Activated naive CD4-positive, alpha-beta T cell treated with Interleukin-2 at 50 U/mL for 16 hours (primary cell): ENCODE measurements at places on chromosomes 7 and 10.
A peak's percentile ranks its signal among the peaks of the same experiment; 100 is the strongest.

DNA sequence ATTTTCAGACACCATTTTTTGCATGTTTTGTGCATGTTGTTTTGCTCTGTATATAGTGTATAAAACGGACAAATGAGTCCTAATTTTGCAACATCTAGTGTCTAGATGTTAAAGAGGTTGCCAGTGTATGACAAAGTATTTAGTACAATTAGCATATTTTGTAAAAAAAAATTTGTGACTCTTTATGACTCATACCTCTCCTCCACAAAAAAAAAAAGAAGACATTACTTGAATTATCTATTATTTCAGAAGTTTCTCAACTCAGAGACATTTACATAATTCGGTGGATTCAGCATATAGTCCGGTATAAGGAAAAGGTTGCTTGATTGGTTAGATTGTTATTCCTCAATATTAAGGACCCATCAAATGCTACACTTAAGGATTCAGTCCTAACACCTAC, 26.0 kb downstream of the NUP42 start:
- no peak for DNase-seq

GRCh38 chr7:134513169-134513752, 14.1 kb upstream of the AKR1B10 start:
- peak; percentile 17 for DNase-seq

GRCh38 chr7:21754963-21755362, 190.7 kb downstream of the CDCA7L start:
- DNase-seq, result no peak

DNA sequence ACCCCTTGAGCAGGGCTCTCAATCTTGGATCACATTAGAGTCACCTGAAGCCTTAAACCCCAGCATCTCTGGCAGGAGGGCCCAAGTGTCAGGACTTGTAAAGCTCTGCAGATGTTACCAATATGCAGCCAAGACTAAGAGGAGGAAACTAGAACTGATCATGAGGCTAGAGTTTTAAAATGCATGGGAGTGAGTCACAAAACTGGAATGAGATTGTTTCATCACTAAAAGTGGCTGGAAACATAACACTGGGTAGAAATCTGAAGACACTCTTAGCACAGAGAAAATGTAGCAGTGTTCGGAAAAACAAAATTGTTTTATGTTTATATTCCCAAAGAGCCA, 63.3 kb upstream of the GHITM start:
- no peak for DNase-seq

- DNase-seq, result no peak
Measured at GRCh38 chr10:13038391-13038790, 36.9 kb upstream of the CCDC3 start.

- DNase-seq, result no peak
Measured at GRCh38 chr10:66041771-66042170, 884.1 kb upstream of the LRRTM3 start.

DNA sequence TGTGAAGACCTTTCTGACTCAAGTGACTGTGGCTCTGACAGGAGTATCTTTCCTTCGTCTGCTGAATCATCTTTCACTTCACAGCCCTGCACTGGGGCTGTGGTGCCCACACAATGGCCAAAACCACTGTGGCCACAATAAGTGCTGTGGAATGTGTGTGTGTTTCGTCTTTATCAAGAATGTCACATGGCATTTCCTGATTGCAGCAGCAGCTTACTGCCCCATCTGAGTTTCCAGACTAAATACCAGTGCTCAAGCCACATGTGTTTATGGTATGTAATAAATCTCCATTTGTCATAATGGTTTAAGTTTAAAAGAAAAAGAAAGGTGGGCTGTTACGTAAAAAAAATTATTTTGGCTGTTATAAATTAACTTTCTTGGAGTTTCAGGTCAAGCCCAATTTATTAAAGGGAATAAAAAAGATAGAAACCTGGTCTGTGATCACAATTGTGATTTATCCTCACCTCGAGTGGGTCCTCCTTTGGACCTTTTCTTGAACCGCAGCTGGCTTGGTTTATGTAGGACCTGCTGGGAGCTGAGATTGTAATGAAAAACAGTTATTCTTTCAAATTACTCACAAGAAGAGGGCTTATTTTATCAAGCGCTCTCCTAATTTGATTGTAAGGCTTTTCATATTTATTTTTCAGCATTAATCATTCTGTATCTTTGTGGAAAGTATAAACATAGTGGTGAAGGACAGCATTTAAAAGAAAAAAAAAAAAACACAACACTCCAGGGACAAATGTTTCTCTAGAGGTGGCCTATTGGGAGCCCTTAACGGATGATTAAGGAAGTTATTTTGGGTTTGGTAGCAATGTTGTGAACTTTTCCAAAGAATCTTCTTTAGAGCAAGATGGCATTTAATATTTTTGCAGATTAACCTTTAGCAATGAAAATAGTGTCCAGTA, 116.2 kb downstream of the LRMDA start:
- no peak for DNase-seq

- no peak for DNase-seq
Measured at GRCh38 chr10:63346015-63346441, 119.7 kb downstream of the JMJD1C start.

- no peak for DNase-seq
Measured at GRCh38 chr7:108517951-108518350, 8.0 kb downstream of the PNPLA8 start.

DNA sequence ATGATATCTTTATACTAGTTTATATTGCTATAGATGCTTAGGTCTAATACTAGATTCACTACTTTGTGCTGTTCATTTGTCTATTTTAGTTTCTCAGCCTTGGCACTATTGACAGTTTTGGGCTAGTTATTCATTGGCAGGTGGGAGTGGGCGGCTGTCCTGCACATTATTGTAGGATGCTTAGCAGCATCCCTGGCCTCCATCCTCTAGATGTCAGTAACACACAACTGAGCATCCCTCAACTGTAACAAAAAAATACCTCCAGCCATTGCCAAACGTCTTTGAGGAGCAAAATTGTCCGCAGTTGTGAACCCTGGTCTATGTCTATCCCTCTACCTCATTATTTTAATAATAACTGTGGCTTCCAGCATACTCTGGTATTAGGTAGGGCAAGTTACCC, 34.4 kb upstream of the PNLIP start:
- no peak for DNase-seq

GRCh38 chr7:149836434-149836833, 1.7 kb upstream of the ZNF862 start:
- DNase-seq, result no peak

GRCh38 chr10:29057822-29058331, 231.0 kb upstream of the LYZL1 start:
- no peak for DNase-seq

- peak; percentile 46 for DNase-seq
Measured at GRCh38 chr10:12720217-12720981, 281.1 kb downstream of the CCDC3 start.

DNA sequence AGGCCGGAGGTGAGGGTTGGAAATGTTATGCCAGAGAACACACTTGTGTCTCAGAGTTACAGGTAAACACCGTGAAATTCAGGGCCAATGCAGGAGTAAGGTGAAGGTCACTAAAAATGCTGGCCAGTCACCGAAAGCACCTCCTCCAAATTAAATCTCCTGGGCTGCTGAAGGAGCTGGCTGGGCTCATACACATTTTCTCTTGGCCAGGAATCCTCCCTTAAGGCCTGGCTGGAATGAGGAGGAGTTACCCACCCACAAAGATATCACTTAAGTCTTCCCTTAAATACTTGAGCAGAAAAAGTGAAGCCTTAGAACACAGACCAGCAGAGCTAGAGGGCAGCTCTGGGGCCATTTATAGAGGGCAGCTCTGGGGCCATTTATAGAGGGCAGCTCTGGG, 46.3 kb downstream of the HTRA1 start:
- DNase-seq, result no peak

- no peak for DNase-seq
Measured at GRCh38 chr10:27041196-27041595, 59.1 kb downstream of the ANKRD26 start.

DNA sequence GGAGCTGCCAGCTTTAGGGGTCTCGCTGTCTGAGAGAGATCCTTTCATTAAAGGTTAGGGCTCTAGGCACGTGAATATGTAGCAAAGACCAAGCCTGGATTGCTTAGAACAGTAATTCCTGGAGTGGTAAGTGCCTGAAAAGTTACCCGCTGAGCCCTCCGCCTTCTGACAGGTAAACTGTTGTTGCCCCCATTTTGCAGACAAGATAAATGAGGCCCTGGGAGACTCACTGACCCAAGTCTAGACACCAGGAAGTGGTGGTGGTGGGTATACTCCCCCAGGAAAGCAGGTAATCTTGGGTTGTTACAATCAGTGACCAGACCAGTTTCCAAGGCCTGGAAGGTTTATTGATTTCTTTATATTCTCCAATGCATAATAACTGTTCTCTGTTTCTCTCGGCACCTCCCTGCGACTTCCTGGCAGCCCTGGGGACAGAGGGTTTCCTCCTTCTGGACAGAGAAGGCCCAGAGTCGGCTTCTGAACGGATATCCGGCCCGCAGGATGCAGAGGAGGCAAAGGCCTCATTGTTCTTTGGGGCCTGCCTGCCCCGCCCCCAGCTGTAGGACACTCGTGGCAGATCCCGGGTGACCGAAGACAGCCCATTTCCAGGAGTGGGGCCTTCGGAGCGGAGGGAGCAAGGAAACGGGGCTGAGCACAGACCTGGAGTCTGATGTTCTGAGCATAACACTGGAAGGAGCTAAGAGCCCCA, 1.3 kb upstream of the GRK5 start:
- DNase-seq, result peak; percentile 57

- no peak for DNase-seq
Measured at GRCh38 chr7:69739931-69740431, 141.7 kb downstream of the AUTS2 start.

DNA sequence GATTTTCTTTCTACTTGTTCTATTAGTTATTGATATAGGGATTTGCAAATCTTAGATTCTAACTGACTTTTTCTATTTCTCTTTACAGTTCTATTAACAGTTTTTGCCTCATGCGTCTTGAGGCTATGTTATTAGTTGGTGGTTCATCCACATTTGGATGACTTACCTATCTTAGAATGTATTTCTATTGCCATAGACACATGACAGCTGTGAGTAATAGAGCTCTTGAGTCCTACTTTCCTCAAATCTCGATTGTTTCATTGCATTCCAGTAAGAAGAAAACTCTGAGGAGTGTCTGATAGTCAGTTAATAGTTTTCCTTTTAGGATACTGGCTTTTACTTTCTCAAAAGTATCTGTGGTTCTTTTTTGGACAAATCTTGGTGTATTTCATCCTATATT, 241.4 kb upstream of the ZNF32 start:
- DNase-seq, result no peak

DNA sequence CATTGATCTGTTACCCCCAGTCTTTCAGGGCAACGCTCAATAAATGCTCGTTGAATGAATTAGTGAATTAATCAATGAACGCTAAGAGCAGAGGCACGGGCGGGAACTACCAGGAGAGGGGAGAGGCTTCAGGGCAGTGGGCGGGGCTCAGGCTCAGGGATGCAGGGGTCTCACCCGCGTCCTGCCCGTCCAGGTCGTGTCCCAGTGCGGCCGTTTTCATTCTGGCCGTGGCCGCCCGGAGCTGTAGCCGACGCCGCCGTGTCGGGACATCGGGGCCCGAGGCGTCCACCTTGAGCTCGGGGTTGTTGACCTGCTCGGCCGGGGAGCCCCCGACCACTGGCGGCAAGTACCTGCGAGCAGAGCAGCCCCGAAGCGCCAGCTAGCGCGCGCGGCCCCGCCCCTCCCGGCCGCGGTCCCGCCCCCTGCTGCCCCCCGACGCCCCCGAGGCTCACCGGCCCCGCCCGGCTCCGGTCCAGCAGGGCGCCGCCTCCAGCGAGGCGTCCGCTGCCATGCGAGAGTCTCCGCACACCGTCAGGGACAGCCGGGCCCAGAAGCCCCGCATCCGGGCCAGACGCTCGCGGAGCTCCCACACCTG, 2.8 kb upstream of the GAL3ST4 start:
- peak; percentile 30 for DNase-seq

DNA sequence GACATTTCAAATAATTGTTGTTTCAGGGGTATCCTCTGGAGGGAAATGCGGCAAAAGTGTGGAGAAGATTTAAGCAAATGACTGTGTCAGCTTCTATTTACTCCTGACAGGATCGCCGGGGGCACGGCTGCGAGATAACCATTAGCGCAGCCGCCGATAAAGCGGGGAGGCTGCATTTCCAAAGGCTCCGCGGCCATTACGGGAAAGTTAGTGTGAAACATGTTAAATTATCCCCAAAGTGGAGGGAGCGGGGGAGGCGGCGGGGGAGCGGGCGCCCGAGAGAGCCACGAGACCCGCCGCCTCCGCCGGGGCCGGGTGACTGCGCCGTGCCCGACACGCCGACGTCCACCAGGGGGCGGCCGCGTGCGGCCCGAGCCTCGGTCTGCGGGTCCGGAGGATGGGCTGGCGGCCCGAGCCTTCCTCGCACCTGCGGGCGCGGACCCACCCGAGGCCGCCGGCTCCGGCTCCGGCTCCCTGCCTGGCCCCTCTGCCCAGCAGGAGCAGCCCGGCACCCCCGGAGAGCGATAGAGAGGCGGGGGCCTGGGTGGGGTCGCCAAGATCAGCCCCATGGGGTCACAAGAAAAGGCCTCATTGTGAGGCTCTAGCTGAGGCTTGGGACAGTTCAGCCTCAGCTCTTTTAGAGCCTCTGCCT, 74.4 kb upstream of the PAX2 start:
- DNase-seq, result peak; percentile 71

GRCh38 chr10:132752378-132752777, 33.6 kb downstream of the NKX6-2 start:
- no peak for DNase-seq

DNA sequence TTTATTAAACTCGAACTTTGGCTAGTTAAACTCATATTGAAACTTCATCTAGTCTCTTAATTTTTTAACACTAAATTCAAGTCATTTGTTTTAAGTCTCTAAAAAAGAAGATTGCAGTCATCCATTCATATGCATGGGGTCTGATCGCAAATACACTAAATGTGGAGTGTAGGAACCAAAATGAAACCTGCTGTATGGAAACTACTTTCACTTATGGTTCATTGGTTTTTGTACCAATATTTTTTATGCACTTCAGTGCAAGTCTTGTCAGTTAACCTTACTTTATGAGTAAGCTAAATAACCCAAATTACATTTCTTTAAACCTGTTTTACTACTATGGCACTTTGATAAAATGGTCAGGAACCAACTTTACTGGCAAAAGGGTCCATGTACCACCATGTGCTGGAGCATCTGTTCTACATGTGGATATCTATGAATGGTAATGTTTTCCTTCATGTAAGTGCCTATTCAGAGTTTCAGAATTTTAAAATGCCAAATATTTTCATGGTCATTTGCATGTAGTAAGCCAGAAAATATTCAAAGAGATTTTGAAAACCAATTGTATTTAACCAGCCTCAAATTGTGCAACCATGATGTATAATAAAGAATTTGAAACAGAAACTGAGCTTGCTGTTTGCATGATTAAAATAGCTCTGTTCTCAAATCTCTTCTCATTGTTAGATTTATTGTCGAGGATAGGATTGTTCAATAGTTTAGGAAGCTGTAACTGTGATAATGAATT, 7.6 kb upstream of the SUPV3L1 start:
- no peak for DNase-seq

DNA sequence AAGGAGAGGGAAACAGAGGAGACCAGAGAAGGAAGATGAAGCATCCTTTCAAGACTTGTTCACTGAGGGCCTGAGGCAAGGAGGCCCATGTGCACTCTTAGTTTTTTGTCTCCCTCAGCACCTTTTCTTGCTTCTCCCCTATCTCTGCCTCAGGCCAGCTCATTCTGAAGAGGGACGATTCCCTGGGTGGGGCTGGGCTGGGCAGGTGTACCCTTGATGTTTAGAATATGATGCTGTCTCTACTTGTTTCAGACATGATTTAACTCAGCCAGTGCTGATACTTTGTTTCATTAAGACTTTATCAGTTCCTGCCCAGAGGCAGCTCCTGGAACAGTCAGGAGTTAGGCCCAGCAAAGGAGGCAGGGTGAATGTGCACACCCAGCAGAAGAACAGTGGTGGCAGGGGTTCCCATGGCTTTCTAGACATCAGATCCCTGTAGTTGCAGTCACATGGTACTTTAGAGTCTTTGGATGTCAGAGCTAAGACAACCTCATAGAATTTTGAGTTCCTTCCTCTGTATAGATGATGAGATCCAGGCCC, 3.4 kb downstream of the PRXL2A start:
- no peak for DNase-seq
